Activated CD4-positive, alpha-beta T cell treated with anti-CD3 and anti-CD28 coated beads, Interleukin-2, amount 10 ng/mL, durations not matched to agents 24 days and 14 days (primary cell): ENCODE measurements at places on chromosomes 16 and 17. TPM values are rescaled to one million over a fixed set of nuclear protein-coding genes. Genes with fewer than 3 reads are reported as not detected.

GRCh38 chr17:59124665-59125064, 18.0 kb upstream of the TRIM37 start:
- DNase-seq: peak; percentile 32
- H3K4me1 ChIP-seq: peaks cover 12% of the 10 kb centered on the region

SLC38A7 gene
- 7.8 and 10.8 TPM in 2 replicates for total RNA-seq

DNA sequence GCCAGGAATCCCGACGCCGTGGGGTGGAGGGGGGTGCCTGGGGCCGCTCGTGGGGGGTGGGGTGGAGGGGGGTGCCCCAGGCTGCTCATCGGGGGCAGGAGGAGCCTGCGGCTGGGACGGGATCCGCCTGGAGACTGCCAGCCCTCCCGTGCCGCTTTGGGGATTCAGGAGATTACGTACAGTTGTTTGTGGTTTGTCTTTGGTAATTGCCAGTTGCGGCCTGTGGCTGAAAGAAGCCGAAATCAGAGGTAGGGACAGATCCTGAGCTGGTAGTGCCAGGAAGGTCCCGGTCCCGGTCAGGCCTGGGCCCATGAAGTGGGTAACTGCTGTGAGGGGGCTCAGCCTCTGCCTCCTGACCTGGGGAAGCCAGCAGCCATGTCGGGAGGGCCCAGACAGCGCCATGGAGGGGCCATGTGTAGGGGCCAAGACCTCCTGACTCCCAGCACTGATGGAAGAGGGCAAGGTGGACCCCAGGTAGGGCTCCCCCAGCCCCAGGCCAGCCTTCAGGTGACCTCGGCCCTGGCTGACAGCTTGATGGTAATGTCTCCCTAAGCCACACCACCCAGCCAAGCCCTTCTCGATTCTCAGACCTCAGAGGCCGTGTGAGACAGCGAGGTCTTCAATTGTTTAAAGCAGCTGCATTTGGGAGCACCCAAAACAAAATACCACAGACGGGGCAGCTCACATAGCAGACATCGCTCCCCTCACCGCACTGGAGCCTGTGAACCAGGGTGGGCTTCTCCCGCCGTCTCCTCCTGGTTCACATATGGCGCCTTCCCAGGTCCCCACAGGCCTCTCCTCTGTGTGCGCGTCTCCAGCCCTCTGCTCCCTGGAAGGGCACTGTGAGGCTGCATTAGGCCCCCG, 34.9 kb upstream of the SSTR5 start:
- no peaks in the 10 kb centered on the region for H3K27me3 ChIP-seq
- DNase-seq: no peak
- H3K4me3 ChIP-seq: no peak overlapping the region

DNAH9 gene
- total RNA-seq: not detected in 2 replicates

DNA sequence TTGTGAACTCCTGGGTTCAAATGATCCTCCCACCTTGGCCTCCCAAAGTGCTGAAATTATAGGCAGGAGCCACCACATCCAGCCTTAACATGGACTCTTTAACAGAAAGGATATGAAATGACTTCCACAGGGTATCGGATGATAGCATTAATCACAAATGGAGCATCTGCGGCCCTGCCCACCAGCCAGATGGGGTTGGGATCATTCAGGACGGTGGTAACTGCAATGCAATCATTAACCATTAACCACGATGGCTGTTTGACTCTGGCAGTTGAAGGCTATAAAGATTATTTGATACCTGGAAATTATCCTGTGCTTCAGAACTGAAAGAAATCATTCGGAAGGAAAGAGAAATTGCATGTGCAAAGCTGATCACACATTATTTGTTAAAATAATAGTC, 5.3 kb upstream of the CHST5 start:
- peaks cover 4% of the 10 kb centered on the region for H3K4me1 ChIP-seq
- DNase-seq: no peak
- H3K27me3 ChIP-seq: no peaks in the 10 kb centered on the region
- H3K4me3 ChIP-seq: no peak overlapping the region
- H3K27ac ChIP-seq: no peak overlapping the region
- H3K36me3 ChIP-seq: no peaks in the 10 kb centered on the region

COX10 gene
- 33.5 and 36.1 TPM in 2 replicates for total RNA-seq

DNA sequence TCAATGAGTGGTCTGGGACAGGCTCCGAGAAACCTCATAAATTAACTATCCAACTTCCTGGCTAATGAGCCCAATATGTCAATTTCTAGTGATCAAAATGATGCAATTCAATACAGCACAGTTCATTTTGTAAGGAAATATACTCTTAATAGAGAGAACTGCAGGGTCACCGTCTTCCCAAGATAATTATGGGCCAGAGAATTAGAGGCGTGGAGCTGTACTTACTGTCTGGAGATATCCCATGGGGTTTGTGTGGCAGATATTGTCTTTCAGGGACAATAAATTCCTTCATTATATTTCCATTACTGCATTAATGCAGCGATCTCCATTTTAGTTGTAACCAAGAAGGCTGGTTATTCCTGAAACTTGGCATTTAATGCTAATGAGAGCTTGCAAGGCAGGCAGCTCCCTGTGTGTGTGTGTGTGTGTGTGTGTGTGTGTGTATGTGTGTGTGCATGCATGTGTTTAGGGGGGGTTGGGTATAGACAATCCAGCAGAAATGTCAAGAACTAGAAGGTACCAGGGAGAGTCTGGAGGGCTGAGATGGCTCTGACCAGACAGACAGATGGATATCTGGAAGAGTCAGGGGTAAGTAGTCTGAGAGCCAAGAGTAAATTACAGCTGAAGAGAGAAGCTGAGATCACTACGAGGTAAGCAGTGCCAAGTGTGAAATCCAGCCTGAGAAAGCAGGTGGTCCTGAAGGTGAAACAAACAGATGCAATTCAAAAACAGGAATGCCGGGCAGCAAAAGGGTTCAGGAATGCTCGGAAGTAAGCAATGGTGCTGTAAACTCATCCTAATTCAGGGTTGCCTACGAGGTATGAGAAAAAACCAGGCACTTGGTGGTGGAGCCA, 393.0 kb downstream of the CA10 start:
- peaks cover 11% of the 10 kb centered on the region for H3K27me3 ChIP-seq
- no peak overlapping the region for H3K27ac ChIP-seq
- H3K36me3 ChIP-seq: no peaks in the 10 kb centered on the region
- H3K4me1 ChIP-seq: peaks cover 6% of the 10 kb centered on the region
- no peak for DNase-seq

CDH13 gene
- not detected in 2 replicates for total RNA-seq

TAC4 gene
- total RNA-seq: not detected in 2 replicates

DNA sequence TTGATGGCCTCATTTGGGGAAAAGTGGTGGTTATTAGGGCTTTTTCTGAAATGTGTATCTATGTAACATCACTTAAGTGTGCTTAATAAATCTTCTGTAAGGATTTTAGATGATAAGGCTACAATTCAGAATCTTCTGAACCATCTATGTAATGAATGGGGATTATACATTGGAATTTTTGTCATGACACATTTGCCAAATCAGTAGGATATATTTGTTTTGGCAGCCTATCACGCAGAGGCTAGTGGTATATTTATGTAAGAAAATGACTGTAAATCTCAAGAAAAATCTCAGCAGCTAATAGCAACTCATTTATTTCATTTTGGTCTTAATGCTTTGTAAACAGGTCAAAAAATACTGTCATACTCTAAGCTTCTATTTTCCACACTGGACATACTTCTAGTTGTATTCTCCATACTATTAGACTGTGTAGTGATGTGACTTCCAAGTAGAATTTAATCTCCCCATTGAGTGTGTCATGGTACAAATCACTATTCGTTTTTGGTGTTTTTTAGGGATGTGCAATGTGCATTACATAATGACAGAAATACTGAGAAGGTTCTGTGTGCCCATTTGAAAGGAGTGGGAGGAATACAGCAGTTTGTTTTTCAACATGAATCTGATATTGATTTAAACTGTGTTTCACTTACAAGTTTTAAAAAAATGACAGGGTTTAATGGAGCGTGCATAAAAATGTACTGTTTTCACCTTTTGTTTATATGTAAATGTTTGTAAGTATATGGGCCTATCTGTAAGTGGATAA, 29.2 kb downstream of the CLUH start:
- H3K4me1 ChIP-seq: no peaks in the 10 kb centered on the region
- H3K4me3 ChIP-seq: no peak overlapping the region
- peaks cover 51% of the 10 kb centered on the region for H3K36me3 ChIP-seq
- no peak overlapping the region for H3K27ac ChIP-seq

KRTAP4-1 gene
- not detected in 2 replicates for total RNA-seq

DNA sequence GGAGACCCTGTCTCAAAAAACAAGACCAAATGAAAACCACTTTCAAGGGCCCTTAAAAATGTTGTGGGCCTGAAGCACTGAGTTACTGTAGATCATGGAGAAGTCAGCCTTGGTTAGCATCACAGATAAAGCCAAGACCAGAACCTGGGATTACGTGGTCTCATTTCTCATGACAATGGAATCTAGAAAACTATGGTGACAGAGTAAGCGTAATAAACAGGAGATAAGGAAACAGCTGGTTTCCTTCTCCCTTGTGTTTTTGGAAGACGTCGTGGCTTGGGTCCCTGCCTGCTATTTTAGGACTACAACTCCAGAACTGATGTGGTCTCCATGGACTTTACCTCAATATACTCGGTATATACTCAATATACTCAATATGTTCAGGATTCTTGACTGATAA, 180.7 kb upstream of the ZFHX3 start:
- no peak overlapping the region for H3K27ac ChIP-seq
- H3K4me3 ChIP-seq: no peak overlapping the region
- no peaks in the 10 kb centered on the region for H3K4me1 ChIP-seq

DNA sequence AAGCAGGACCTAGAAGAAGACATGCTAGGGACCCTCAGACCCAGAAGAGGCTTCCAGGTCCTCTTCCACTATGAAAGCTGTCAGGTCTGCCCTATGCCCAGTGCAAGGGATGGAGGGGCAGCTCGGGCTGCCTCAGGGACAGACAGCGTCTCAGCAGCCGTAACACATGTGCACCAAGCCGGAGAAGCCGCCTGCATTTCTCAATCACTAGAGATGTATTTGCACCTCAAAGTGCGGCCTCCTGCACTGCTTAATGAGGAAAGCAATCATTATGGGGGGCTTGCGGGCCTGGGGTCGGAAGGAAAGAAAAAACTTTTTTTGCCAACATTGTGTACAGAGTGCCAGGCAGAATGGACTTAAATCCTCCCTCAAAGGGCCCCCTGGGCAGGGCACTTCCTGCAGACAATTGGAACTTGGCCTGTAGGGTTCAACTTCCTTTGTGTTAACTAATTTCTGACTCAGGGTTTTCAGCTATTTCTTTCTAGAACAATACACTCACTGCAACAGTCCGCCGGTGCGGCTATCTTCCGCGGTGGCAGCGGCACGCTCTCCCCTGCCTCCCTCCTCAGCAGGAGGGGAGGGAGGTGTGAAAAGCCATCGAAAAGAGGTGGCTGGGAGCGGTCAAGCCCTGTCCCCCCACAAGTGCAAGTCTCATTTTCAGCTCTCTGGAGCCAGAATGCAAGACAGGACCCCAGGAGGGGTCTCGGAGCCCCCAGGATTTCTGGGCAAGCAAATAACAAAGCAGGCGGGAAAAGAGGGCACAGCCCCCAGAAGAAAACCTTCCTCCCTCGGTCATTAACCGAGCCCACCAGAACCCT, 101.2 kb downstream of the ZNF423 start:
- peaks cover 3% of the 10 kb centered on the region for H3K4me1 ChIP-seq
- H3K27me3 ChIP-seq: peaks cover 26% of the 10 kb centered on the region
- no peak overlapping the region for H3K27ac ChIP-seq
- no peak for DNase-seq

DNA sequence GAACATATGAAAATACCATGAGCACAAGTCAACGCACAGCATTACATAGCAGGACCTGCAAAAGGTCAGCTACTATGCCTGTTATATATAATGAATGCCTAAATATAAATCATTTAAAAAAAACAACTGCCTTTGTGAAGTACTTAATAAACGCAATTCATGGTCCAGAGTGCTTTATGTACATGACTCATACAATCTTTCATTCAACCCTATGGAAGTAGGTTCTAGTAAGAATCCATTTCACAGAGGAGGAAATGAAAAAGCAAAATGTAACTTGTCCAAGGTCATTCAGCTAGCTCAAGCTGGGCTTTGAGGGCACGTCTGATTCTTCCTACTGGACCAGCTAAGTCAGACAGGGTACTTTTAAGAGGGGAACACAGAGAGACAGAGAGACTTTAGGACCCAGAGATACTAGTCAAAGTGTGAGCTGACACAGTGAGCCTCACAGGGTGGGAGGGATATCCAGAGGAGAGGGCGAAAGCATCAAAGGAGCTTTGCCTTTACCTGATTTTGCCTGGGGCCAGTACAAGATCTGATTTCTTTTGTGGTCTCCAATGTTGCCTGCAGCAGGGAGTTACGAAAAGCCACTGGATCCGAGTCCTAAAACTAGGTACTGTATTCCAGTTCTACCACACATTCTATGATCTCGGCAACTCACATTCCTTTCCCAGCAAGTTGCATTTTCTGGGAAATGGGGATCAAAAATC, 83.4 kb upstream of the ZFHX3 start:
- no peak for DNase-seq
- H3K27ac ChIP-seq: no peak overlapping the region
- no peaks in the 10 kb centered on the region for H3K27me3 ChIP-seq
- H3K36me3 ChIP-seq: no peaks in the 10 kb centered on the region
- no peak overlapping the region for H3K4me3 ChIP-seq

DNA sequence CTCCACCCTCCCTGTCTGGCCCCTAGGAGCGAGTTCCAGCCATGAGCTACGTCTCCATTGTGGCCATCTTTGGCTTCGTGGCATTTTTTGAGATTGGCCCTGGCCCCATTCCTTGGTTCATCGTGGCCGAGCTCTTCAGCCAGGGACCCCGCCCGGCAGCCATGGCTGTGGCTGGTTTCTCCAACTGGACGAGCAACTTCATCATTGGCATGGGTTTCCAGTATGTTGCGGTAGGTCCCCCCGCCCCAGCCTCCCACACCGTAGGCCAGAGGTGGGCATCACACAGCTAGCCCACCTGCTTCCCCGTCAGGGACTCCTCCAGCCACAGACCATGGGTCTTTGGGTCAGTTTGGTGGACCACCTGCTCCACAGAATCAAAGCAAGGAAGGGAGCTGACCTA, 4.2 kb downstream of the SLC2A4 start:
- H3K27me3 ChIP-seq: peaks cover 38% of the 10 kb centered on the region
- H3K4me1 ChIP-seq: peaks cover 6% of the 10 kb centered on the region
- no peak for DNase-seq
- no peak overlapping the region for H3K4me3 ChIP-seq
- no peaks in the 10 kb centered on the region for H3K36me3 ChIP-seq

- peak; percentile 95 for DNase-seq
- H3K27me3 ChIP-seq: peaks cover 2% of the 10 kb centered on the region
- H3K4me1 ChIP-seq: peaks cover 33% of the 10 kb centered on the region
- peak overlapping the region; percentile 77 for H3K27ac ChIP-seq
- peak overlapping the region; percentile 86 for H3K4me3 ChIP-seq
These were observed 191.1 kb upstream of the CIBAR2 start for GRCh38 chr16:85303354-85303883.
